HS-5 (cell line): ENCODE measurements at places on chromosomes 6 and 20.

- DNase-seq, result no peak
These were observed 72.1 kb downstream of the GFRAL start for GRCh38 chr6:55399351-55399750.

- DNase-seq, result no peak
These were observed 40.5 kb upstream of the NKX2-4 start for GRCh38 chr20:21437816-21438215.

GRCh38 chr6:37889051-37889450 is 69.5 kb downstream of the ZFAND3 start:
- no peak for DNase-seq

GRCh38 chr6:104462811-104463599 is 396.7 kb downstream of the HACE1 start:
- DNase-seq, result no peak

GRCh38 chr6:25341923-25342619 is 62.9 kb downstream of the CARMIL1 start:
- DNase-seq, result no peak
